ENCODE measurements at places on chromosomes 16 and 17.

- DNase-seq = no peak
These were observed 20.1 kb downstream of the MPRIP start for GRCh38 chr17:17062356-17062755.

- DNase-seq = peak; percentile 58
These were observed 6.3 kb upstream of the PRKAR1A start for GRCh38 chr17:68505951-68506350.

DNA sequence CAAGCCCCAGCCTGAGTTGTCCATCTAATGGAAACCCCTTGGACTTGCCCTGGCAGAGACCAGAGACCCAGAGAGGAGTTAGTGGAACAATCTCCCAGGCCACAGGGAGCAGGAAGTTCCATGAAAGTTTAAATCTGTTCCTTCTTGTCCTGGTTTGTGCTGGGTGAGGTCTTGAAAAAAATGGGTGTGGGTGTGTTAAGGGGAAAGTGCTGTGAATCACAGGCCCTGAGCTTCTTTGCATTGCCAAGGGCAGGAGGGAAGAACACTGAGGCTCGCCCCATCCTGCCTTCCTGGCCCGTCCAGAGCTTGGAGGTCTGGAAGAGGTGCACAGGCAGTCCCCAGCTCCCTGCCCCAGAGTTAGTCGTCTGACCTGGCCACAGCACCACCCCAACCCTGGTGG, 2.3 kb downstream of the ADORA2B start:
- DNase-seq = peak; percentile 32

GRCh38 chr17:77654296-77654695, 304.2 kb upstream of the TNRC6C start:
- no peak for DNase-seq

- DNase-seq = no peak
These were observed 11.2 kb downstream of the PDZD9 start for GRCh38 chr16:21989751-21990150.

DNA sequence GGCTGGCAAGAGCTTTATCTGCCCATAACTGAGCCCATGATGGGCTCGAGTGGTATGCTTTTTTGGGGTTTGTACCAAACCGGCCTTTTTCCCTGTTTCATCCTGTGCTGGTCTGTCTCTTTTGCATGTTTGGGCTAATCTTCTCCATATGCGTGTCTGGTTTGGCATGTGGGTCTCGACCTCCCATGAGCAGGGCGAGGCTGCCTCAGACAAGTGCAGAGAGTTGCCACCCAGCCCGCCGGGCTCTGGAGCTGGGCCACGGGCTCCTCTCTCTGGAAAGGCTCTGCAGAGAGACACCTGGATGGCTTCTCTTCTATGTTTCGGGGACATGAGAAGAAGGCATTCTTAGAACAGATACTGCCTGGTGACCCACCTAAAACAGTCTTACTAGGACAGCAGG, 67.8 kb upstream of the TBX2 start:
- no peak for DNase-seq

DNA sequence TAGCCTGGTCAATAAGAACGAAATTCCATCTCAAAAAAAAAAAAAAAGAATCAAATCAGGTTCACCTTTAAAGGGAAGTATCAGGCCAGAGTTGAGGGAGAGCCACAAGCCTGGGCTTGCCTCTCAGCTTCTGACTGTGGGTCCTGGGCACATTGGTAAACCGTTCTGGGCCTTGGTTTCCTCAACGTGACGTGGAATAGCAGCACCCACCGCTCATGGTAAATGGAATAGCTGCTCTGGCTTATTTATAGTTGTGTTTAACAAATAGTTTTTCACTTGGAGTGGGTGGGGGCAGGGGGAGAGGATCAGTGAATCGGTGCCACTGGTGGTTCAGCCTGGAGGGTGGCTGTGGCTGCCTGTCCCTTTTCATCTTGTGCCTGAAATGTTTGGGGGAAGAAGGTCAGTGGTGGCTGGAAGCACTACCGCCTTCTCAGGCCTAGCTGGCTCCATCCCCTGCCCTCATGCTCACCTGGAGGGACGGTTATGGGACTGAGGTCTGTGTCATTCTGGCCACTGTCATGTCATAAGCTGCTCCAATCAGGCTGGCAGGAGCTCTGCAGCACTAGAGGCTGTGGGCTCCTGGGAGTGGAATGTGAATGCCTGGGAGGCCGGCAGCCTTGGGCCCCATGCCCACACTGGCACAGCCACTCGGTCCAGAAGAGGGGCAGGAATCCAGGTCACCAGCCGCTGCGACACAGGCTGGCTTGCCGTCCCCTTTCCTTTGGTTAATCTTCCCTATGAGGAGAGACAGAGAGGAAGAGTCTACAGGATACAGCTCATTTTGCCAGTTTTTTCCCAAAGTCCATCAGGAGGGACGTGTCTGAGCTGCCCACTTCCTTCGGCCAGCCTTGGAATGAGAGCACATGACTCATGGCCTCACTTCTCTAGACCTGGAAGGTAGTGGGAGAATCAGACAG, 27.0 kb downstream of the CCR7 start:
- no peak for DNase-seq

DNA sequence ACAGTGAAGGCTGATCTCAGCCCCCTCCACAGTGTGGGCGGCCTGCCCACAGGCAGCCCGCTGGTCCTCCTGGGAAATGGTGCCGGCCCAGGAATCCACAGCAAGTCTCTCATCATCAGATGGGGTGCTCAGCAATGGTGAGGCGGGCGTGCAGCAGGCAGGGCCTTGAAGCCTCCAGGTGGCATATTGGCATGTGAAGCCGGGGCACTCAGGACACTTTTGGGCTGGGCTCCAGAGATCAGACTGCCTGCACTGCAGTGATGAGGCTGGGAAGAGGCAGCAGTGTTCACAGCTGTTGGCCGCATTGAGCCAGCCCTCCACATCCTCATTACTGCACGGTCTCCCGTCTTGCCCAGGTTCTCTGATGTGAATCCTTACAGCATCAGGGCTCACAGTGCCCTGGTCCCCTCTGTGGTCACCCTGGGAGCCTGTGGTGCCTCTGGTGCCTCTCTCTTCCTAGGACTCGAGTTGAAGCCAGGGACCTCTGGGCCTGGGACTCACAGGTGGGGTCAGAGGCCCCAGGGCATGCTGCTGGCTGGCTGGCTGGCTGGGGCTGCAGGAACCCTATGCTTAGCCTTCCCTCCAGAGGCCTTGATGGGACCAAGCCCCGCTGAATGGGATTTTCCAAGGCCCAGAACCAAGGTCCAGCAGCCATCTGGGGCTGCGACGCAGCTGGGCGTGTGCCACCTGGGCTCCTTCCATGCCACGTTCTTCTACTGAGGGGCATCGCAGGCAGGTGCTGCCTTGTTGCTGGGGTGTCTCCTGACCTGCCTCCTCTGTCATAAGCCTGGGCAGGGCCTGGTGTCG, 48.6 kb downstream of the TNFRSF13B start:
- DNase-seq = no peak

- no peak for DNase-seq
These were observed 3.5 kb upstream of the KATNB1 start for GRCh38 chr16:57732037-57732436.

GRCh38 chr17:3818786-3819185, 17.8 kb upstream of the ITGAE start:
- no peak for DNase-seq

GRCh38 chr17:16123531-16123930, 91.8 kb downstream of the NCOR1 start:
- DNase-seq = no peak

DNA sequence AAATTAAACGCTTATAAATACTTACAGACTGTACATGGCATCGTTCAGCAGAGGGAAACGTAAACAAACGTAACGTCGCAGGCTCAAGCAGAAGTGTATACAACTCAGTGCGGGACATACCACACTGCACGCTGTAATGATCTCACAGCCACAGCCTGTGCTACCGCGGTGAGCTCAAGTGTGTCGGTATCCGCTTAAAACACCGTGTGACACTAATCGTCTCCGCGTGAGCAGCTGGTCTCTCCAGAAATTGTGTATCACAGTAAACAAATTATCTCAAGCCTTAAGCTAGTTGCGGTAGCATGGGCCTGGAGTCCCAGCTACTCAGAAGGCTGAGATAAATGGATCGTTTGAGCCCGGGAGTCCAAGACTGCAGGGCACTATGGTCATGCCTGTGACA, 115.3 kb downstream of the ANKRD11 start:
- DNase-seq = no peak

DNA sequence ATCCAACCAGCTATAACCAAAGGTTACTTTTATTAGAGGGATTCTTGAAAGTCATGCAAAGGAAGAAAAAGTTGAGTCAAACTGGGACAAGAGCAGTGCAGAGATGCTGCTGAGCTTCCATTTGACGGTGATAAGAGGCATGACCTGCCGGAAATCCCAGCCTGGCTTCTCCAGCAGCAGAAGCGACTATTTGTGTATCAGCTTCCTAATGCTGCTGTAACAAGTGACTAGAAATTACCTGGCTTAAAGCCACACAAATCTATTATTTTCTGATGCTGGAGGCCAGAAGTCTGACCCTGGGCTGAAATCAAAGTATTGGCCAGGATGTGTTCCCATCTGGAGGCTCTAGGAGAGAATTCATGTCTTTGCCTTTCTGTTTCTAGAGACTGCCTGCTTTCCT, 41.6 kb upstream of the CPPED1 start:
- DNase-seq = no peak

GRCh38 chr17:78944956-78945355, 19.8 kb upstream of the TIMP2 start:
- no peak for DNase-seq

DNA sequence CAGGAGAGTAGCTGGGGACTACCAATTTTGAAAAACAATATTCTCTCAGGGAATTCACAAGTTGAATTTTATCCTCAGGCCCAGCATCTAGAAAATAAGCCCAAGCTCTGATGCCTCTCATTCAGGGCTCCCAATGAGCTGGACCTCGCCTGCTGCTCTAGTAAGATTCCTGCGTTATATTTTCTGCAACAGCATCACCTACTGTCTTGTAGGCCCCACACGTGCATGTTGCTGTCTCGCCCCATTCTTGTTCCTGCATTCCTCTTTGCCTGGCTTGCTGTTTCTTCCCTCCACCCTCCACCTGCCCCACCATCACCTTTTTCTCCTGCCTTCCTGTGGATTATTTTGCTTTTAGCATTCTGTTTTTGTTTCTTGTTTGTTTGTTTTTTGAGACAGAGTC, 8.3 kb upstream of the ST6GALNAC2 start:
- no peak for DNase-seq

GRCh38 chr16:65413861-65414260, 292.0 kb upstream of the CDH11 start:
- no peak for DNase-seq

GRCh38 chr17:80855948-80856862, 135.4 kb upstream of the CHMP6 start:
- peak; percentile 71 for DNase-seq

DNA sequence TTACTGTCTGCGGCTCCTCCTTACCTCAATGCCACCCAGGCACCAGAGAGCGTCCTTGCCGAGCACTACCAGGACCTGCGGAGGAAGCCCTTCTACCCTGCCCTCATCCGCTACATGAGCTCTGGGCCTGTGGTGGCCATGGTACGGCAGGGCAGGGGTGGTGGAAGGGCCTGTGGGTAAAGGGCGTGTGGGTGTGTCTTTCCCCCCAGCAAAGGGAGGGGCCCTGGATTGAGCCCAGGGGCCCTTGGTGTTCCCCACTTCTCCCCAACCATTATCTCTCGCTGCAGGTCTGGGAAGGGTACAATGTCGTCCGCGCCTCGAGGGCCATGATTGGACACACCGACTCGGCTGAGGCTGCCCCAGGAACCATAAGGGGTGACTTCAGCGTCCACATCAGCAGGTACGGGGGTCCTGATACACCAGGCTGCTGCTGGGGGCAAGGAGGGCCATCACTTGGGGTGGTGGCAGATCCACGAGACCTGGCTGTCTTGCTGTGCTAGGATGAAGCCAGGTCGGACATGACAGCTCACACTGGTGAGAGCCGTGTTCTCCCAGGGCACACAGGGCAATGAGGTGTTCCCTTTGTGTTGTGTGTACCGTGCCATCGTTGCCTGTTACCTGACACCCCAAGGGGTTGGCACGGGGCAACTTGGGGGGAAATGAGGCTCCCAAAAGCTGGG, 2.2 kb upstream of the DECR2 start:
- peak; percentile 93 for DNase-seq

DNA sequence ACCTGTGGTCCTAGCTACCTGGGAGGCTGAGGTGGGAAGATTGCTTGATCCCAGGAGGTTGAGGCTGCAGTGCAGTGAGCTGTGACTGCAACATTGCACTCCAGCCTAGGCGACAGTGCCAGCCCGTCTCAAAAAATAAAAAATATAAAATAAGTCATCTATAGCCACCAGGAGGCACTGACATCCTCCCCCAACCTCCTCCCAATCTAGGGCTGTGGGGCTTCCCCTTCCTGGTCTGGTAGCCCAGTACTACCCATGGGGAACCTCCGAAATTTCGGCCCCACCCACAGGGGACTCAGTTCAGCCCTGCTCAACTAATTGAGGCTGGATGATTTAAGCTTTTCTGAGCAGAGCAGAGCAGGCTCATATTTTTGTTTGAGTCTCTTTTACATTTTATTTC, 3.2 kb downstream of the ZSCAN10 start:
- peak; percentile 88 for DNase-seq

GRCh38 chr17:39739885-39740356, 2.2 kb downstream of the GRB7 start:
- no peak for DNase-seq

DNA sequence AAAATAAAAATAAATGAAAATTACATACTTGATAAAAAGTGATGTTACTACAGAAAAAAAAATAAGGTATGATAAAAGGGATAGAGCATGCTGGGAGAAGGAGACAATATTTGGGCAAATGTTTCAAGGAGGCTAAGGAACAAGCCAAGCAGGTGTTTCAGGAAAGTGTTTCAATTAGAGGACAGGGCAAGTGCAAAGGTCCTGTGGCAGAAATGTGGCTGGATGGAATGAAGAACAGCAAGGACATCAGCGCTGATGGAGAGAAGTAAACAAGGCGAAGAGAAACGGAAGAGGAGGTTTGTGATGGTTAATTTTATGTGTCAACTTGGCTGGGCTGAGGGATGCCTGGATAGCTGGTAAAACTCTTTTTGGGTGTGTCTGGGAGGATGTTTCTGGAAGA, 331.2 kb upstream of the C16orf82 start:
- DNase-seq = no peak

DNA sequence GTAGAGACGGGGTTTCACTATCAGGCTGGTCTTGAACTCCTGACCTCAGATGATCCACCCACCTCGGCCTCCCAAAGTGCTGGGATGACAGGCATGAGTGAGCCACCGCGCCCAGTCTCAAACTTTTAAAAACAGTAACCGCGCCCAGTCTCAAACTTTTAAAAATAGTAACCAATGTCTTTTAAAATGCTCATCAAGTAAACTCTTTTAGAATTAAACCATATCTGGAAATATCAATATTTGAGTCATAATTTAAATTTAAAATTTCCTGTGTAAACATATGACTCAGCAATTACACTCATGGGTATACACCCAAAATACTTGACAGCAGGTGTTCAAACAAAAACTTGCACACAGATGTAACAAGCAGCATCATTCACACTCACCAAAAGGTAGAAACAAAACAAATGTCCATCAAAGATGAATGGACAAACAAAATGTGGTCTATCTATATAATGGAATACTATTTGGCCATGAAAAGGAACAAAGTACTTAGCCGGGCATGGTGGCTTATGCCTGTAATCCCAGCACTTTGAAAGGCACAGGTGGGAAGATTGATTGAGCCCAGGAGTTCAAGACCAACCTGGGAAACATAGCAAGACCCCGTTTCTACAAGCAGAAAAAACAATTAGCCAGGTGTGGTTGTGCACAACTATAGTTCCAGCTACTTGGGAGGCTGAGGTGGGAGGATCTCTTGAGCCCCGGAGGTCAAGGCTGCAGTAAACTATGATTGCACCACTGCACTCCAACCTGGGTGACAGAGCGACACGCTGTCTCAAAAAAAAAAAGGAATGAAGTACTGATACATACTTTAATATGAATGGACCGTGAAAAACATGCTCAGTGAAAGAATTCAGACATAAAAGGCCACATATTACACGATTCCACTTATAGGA, 20.2 kb downstream of the ENPP7 start:
- DNase-seq = no peak

All from hematopoietic multipotent progenitor cell treated with erythropoietin and hydrocortisone succinate and interleukin-3 and kit ligand, for 6 days (in vitro differentiated cells).